Activated naive CD4-positive, alpha-beta T cell treated with anti-CD3 and anti-CD28 coated beads for 36 hours (primary cell): ENCODE measurements at places on chromosomes 5 and 9. TPM values are rescaled to one million over a fixed set of nuclear protein-coding genes. Genes with fewer than 3 reads are reported as not detected.

GRCh38 chr5:80181618-80182211, 74.1 kb downstream of the SERINC5 start:
- H3K27me3 ChIP-seq: no peaks in the 10 kb centered on the region
- H3K4me1 ChIP-seq: peaks cover 87% of the 10 kb centered on the region
- peaks cover 14% of the 10 kb centered on the region for H3K36me3 ChIP-seq
- DNase-seq: peak; percentile 69

TMC1 gene
- total RNA-seq: not detected

TENT4A gene
- total RNA-seq: 30.2 TPM

- H3K27ac ChIP-seq: no peak overlapping the region
- no peaks in the 10 kb centered on the region for H3K36me3 ChIP-seq
- H3K4me1 ChIP-seq: no peaks in the 10 kb centered on the region
- no peaks in the 10 kb centered on the region for H3K27me3 ChIP-seq
- H3K4me3 ChIP-seq: no peak overlapping the region
- DNase-seq: no peak
Observed at GRCh38 chr5:64384765-64385164, 121.0 kb upstream of the RGS7BP start.

DNA sequence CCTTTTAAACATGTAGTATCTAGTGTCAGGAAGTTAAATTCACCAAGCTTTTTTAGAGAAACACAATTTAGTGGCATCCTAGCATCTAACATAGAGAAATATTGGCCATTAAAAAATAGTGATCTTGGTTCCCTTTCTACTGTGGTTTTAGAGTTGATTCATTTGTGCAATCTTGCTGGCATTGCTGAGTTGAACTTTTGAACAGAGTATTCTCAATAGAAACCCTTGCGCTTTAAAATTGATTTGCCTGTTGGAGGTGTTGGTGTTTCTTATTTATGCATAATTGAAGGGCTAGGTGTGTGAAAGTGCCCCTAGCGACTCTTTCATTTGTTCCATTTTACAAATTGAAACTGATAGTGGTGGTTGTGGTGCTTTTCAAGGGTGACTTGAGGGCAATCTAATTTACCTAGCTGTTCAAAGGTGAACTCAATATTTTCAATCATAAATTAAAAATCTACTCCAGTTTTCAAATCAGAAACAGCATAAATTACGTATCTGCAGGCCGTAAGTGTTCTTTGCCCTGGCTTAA, 73.0 kb upstream of the MPDZ start:
- DNase-seq: no peak
- no peak overlapping the region for H3K4me3 ChIP-seq
- no peaks in the 10 kb centered on the region for H3K27me3 ChIP-seq
- H3K27ac ChIP-seq: no peak overlapping the region
- H3K4me1 ChIP-seq: no peaks in the 10 kb centered on the region

DNA sequence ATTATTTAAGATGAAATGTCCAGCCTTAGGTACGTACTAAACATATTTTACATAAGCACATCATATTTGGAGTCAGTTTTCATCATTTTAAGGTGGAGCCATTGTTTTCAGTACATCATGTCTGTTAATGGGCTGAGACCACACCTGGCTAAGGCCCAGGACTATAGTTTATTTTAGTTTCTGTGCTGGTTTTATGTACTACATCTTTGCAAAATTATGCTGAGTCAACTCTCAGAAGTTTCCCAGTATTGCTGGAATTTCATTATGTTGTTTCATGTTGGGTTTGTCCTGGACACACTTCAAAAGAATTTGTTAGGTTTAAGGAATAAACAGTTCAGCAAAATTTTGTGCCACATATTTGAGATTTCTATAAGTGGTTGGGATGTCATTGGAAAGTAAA, 171.2 kb downstream of the CCDC171 start:
- H3K27me3 ChIP-seq: no peaks in the 10 kb centered on the region
- H3K4me3 ChIP-seq: no peak overlapping the region
- DNase-seq: no peak
- H3K27ac ChIP-seq: no peak overlapping the region
- no peaks in the 10 kb centered on the region for H3K4me1 ChIP-seq

DNA sequence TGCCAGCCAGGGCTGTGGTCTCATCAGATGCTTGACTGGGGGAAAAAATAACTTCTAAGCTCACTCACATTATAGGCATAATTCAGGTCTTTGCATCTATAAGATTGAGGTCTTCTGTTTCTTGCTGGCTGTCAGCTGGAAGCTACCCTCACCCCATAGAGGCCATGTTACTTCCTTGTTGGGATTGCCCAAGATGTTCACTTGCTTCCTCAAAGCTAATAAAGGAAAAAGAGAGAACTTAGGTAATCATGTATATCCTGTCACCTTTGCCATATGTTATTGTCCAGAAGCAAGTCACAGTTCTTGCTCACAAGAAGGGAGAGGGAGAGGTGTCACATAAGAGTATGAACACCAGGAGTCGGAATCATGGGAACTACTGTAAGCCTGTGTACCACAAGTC, 38.7 kb upstream of the ANKRD34B start:
- H3K4me3 ChIP-seq: no peak overlapping the region
- H3K4me1 ChIP-seq: no peaks in the 10 kb centered on the region
- H3K27ac ChIP-seq: no peak overlapping the region

GRCh38 chr5:79241535-79241979, 5.6 kb downstream of the JMY start:
- H3K4me1 ChIP-seq: peaks cover 65% of the 10 kb centered on the region
- no peak for DNase-seq
- H3K36me3 ChIP-seq: peaks cover 3% of the 10 kb centered on the region
- H3K4me3 ChIP-seq: no peak overlapping the region
- no peak overlapping the region for H3K27ac ChIP-seq

DNA sequence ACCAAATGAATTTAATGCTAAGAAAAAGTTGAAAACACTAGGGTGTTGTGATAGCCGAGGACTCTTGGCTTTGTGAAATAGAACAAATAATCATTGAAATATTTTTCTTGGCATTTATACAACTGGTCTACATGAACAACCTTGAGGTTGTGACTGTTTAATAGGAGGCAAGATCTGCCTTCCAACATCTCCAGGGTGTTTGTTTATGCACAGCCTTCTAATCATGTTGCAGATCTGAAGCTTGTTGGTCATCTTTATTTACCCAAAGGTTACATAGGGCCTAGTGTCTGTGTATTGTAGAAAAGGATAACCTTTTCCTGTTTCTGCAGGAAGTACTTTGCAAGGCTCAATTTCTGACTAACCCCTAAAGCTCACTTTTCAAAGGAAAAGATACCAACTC, 65.2 kb upstream of the RANBP3L start:
- no peak overlapping the region for H3K4me3 ChIP-seq
- no peaks in the 10 kb centered on the region for H3K36me3 ChIP-seq
- DNase-seq: no peak
- H3K27ac ChIP-seq: no peak overlapping the region
- H3K4me1 ChIP-seq: no peaks in the 10 kb centered on the region

PKD2L2 gene
- total RNA-seq: not detected

- no peak overlapping the region for H3K4me3 ChIP-seq
- no peaks in the 10 kb centered on the region for H3K4me1 ChIP-seq
- no peak overlapping the region for H3K27ac ChIP-seq
- H3K27me3 ChIP-seq: no peaks in the 10 kb centered on the region
Observed at GRCh38 chr5:91687430-91687829, 304.3 kb upstream of the ARRDC3 start.

- H3K36me3 ChIP-seq: no peaks in the 10 kb centered on the region
- no peak for DNase-seq
- no peak overlapping the region for H3K4me3 ChIP-seq
- H3K27ac ChIP-seq: no peak overlapping the region
- H3K4me1 ChIP-seq: no peaks in the 10 kb centered on the region
- H3K27me3 ChIP-seq: no peaks in the 10 kb centered on the region
Observed at GRCh38 chr5:109223531-109223930, 186.2 kb downstream of the PJA2 start.

DNA sequence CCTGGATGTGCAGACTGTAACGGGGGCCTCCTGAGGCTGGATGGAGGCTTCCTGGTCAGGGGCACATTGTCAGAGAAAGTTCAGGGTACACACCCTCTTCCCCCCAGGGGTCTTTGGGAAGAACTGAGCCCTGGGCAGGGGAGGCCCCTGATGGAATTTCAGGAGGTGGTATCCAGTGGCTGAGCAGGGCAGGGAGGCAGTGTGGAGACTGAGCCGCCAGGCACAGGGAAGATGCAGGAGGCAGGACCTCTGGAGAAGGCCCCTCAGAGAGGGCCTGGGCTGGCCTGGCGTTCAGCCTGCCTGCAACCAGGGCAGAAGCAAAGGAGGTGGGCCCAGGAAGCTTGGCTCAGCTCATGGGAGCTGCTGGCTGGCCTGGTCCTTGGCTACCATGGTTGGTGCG, 53.5 kb downstream of the GTF3C4 start:
- no peak overlapping the region for H3K27ac ChIP-seq
- no peak for DNase-seq
- no peak overlapping the region for H3K4me3 ChIP-seq
- no peaks in the 10 kb centered on the region for H3K36me3 ChIP-seq

DNA sequence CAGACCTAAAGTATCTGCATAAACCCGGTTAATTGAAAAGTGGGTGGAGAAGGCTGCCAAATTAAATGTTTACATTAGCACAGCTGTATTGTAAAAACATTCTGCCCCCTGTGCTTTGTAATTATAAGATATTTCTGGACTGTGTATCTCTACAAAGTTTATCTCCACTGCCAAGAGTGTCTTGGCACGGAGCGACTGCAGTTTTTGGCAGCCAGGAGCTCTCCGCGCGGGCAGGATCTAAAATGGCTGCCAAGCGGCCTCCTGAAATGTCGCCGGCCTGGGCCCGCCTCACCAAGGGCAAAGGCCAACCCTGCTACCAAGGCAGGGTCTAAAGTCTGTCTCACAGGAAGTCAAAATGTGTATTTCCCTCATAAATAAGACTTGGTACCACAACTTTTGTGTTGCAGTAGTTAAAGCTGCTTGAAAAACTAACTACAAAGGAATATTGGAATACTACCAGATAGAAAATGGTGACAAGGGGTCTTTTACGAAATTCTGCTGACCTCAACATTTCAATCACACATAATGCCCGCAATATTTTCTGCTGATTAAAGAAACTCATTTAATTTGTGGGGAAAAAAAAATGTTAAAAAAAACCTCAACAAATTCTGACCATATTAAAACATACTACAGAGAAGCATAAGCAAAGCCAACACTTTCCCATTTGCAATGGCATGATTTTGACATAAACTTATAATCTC, 110.4 kb downstream of the NFIB start:
- no peaks in the 10 kb centered on the region for H3K36me3 ChIP-seq
- H3K4me3 ChIP-seq: no peak overlapping the region
- H3K27ac ChIP-seq: no peak overlapping the region
- H3K27me3 ChIP-seq: peaks cover 2% of the 10 kb centered on the region

- H3K36me3 ChIP-seq: no peaks in the 10 kb centered on the region
- peaks cover 6% of the 10 kb centered on the region for H3K27me3 ChIP-seq
- no peak for DNase-seq
Observed at GRCh38 chr9:121427899-121428298, 57.8 kb upstream of the STOM start.

- H3K27me3 ChIP-seq: no peaks in the 10 kb centered on the region
- H3K36me3 ChIP-seq: no peaks in the 10 kb centered on the region
- no peak overlapping the region for H3K4me3 ChIP-seq
- DNase-seq: no peak
- no peaks in the 10 kb centered on the region for H3K4me1 ChIP-seq
- no peak overlapping the region for H3K27ac ChIP-seq
Observed at GRCh38 chr5:22088517-22088916, 764.6 kb downstream of the CDH12 start.

DNA sequence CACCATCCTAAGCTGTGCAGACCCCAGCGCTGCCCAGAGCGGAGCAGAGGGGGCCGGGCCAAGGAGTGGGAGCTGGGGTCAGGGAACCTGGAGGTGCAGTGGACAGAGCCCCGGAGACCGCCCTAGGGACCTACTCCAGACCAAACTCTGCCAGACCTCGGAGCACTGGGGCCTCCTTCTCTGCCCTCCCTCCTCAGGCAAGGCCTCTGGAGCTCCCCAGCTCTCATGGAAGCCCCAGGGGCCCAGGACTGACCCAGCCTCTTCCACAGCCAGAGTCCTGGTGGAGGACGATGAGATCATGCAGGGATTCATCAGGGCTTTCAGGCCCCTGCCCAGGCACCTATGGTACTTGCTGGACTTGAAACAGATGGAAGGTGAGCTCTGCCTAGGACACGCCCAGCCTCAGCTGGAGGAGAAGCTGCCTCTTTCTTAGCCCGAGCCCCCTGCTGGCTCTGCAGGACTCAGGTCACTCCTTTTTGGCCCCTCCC, 3.6 kb downstream of the PAEP start:
- no peaks in the 10 kb centered on the region for H3K4me1 ChIP-seq
- no peaks in the 10 kb centered on the region for H3K36me3 ChIP-seq
- no peak for DNase-seq
- H3K27me3 ChIP-seq: peaks cover 25% of the 10 kb centered on the region
- H3K27ac ChIP-seq: no peak overlapping the region
